ENCODE measurements at places on chromosomes 5 and 9.

GRCh38 chr5:58087123-58087522 lies 372.8 kb downstream of the PLK2 start:
- DNase-seq, result no peak

- no peak for DNase-seq
Observed at GRCh38 chr9:21357479-21358460, 7.1 kb upstream of the IFNA6 start.

GRCh38 chr9:93319992-93320500 lies 131.4 kb upstream of the FAM120A start:
- DNase-seq, result no peak

GRCh38 chr5:158880483-158881001 lies 219.2 kb downstream of the EBF1 start:
- DNase-seq, result no peak

DNA sequence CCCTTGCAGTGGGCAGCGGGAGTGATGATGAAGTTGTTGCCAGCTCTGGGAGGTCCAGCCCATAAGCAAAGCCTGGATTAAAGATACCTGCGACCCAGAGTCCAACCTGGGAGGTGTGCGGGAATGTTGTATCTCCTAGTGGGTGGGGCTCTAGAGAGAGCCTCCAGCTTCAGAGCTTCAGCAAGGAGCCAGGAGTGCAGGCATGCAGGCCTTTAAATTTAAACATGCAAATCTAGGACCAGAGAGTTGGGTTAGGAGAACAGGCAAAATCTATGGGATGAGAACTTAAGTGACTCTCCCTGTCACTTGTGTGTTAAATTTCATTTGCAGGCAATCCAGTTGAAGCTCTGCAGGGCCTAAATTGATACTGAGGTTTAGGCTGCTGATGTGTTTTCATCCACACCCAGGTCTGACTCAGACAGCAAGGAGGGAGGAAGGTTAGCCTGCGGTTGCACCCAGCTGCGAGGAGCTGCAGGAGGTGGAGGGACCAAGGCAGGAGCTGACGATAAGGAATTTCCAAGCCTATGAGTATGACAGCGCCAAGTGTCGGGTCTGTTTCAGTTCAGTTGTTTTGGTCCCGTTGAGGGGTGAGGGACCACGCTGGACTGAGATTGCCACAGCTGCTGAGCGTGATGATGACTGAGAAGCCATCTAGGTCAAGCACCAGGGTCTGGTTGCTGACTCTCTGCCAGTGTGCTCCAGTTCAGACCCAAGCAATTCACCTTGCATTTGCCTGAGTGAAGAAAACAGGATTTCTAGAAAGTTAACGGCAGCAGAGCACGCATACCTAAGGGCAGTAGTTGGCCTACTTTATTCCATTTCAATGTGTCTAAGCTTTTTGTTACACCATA lies 243.0 kb downstream of the ICE1 start:
- DNase-seq, result no peak

DNA sequence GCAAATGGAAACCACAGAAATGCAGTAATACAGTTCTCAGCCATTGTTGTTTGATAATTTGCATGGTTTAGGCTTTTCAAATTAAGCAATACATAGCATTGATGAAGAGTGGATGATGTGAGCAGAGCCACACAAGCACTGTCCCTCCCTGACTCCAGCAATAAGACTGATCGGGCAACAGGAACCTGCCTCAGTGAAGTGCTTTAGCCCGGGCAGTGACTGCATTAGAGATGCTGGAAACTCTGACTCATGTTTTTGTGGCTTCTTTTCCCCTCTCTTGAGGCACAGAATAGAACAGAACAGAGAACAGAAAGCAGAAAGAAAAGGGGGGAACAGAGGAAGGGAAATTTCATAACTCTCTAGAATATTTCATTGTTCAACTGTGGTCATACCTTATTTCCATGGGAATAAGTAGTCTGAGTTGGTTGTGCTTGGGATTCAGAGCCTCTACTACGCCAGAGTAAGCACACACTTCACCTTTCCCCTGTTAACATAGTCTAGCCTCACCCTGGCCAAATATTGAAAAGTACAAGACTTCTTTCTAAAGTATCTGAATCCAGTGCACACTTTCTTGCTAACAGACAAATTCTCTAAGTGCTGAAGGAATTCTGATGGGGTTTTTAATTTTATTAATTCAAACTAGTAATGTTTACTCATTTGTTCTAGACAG lies 164.8 kb upstream of the VCAN start:
- peak; percentile 92 for DNase-seq

Data from skeletal muscle cell (primary cell).